NCI-H510A (cell line): ENCODE measurements at places on chromosomes 5 and 9.

DNA sequence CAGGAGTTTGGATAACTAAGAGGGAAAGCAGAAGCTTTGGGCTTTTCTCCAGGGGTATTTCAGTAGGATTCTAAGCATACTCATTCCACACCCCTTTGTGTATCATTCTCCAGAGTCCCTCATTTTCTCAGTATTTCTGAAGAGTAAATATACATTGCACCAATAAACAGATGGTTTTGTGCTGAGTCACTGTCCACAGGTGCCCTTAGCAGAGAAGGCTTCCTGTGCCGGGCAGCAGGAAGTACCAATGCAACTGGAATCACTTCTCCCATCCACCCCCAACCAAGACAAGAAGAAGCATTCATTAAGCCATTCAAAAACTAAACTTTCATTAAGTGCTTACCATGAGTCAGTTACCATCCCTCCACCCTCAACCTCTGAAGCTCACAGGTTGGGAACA lies 3.6 kb upstream of the CCNJL start:
- DNase-seq: peak; percentile 35

DNA sequence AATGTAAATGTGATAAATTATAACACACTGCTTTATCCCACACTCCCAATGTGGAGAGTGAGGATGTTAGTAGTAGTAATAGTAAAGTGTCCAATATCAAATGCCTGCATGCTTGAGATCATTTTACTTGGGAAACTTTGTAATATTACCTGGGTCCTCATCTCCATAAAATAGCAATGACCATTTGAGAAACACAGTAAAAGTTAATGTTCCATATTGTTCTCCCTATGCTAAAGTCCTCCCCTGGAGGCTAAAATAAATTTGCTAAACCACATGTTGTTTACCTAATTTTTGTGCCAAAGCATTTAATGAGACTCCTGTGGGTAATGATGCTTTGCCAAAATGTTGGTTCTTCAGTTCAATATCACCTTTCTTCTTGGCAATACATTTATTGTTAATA lies 291.2 kb downstream of the CDH10 start:
- no peak for DNase-seq

GRCh38 chr9:114248299-114248707 lies 74.6 kb upstream of the ORM1 start:
- DNase-seq: no peak

DNA sequence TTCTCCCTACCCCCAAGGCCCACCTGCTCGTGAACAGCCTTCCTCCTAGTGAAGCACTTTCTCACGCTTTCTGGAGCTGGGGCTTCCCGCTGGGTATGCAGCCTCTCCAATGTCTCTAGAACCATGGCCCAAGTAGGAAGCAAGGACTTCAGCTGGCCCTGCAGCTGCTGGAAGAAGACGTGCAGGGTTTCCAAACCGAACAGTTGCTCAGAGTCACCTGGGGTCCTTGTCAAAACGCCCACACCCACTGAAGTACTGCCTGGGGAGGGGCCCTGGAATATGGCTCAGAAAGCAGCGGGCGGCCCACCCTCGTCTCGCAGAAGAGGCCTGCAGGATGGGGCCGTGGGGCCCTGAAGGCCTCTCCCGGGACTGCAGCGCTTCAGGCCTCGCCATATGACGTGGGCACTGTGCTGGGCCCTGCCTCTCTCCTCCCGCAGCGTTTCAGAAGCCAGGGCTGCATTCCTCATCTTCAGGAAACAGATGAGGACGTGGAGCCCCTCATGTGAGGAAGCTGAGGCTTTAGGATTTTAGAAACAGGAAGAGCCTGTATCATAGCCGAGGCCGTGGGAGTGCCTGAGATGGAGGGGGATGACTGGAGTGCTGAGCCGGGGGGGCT lies 116.0 kb upstream of the LMX1B start:
- no peak for DNase-seq

- peak; percentile 65 for DNase-seq
These were observed 96.3 kb downstream of the GLDC start for GRCh38 chr9:6549106-6549800.

DNA sequence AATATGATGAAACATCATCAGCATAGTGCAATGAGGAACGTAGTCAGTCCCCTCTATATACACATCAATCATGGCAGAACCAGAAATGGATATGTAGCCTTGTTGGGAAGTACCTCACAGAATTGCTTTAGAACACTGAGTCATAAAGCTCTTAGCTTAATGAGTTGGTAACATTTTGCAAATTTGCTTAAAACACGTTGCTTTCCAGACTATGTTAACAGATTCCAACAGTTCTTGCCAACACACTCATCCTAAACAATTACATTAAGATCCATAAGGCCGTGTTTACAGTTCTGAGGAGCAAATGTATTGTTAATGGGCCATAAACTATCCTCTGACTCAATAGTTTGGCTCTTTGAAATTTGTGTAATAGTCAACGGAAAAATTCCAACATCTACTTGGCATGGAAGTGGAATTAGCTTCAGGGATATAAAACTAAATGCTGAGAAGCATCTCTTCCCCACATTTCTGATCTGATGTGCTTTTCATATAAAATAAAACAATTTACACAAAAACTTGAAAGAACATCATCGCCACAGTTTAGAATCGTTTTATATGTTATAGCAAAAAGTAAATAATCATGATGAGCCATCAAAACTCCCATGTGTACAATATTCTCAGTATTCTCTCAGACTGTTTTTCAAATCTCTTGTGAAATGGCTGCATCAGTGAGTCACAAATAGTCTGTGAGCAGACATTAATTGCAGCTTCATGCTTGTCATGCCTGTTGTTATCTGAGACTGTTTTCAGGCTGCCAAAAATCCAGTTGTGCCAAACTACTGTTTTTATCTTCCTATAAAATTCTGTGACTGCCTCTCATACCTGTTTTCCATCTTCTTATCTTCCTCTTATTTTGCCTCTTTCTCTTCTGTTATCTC lies 291.9 kb downstream of the COX7C start:
- DNase-seq: no peak

DNA sequence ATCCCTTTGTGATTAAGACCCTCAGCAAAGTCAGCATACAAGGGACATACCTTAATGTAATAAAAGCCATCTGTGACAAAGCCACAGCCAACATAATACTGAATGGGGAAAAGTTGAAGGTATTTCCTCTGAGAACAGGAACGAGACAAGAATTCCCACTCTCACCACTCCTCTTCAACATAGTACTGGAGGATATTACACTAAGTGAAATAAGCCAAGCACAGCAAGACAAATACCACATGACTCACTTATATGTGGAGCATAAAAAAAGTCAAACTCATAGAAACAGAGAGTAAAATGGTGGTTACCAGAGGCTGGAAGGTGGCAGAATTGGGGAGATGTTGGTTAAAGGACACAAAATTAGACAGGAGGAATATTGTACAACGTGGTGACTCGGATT lies 118.1 kb upstream of the NFIL3 start:
- no peak for DNase-seq

DNA sequence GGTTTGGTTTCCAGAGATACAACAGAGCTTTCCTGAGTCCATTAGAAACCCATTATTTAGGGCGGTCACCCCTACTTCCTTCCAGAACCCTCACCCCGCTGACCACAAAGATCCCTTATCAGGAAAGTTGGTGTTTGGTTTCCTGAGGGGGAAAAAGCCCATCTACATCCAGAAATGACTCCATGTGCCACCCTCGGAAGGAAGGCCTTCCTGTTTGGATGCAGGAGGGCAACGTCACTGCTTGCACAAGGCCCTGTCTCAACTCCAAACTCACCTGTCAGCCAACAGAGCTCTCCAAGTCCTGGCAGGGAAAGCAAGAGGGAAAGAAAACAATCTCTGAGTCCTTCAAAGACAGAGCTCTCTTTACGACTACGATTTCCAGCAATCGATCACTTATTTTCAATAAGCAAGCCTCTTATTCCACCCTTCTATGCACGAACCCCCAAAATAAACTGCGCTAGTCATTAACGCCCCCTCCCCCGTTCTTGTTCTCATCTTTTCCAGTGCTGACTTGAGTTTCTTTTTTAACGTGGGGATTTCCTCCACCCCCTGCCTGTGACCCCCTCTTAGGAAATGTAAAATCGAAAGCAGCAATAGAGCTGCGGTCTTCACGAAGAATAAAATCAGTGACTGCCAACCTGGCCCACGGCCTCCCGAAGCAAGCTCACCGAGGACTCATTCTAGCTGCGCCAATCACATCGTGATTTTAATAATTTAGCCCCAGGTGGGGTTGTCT lies 35.7 kb upstream of the NTNG2 start:
- peak; percentile 51 for DNase-seq

DNA sequence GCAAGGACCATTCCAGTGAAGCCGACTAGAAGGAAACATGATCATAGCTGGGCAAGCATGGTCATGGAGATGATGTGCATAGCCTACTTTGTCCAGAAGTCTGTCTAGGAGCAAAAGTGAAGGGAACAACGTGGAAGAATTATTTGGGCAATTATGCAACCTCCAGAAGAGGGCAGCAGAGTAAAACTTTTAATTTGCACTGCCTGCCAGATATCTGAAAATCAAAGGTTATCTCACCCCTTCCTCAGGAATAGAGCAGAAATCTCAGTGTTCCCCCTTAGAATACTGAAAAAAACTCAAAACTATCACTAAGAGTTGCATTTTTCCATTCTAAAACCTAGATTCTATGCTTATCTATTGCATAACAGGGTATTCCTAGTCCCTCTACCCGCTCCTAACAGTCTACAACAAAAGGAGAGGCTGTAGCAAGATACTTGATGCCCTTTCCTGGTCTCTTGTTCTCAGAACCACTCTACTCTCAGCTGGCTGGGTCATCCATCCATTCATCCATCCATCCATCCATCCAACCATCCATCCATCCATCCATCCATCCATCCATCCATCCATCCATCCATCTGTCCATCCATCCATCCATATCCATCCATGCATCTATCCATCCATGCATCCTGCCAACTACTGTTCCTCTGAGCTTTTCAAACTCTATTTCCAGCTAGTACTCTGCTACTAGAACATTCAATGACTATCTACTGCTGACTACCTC lies 8.4 kb upstream of the SETD9 start:
- DNase-seq: no peak

GRCh38 chr9:115015018-115015635 lies 84.7 kb upstream of the TNFSF8 start:
- no peak for DNase-seq

DNA sequence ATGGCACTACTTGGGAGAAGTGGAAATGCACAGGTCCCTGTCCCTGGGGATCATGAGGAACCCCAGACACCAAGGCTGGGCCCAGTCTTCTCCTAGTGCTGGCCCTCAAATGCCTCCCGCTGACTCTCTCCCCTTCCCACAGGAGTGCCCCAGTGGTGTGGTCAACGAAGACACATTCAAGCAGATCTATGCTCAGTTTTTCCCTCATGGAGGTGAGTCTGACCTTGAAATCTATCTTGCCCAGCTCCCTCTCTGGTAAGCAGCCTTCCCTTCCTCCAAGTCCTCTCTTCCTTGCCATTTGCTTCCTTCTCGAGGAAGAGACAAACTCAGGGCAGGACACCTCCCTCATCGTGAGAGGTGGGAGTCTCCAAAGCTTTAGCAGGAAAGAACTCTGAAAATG lies 63.3 kb upstream of the GABRP start:
- DNase-seq: no peak

DNA sequence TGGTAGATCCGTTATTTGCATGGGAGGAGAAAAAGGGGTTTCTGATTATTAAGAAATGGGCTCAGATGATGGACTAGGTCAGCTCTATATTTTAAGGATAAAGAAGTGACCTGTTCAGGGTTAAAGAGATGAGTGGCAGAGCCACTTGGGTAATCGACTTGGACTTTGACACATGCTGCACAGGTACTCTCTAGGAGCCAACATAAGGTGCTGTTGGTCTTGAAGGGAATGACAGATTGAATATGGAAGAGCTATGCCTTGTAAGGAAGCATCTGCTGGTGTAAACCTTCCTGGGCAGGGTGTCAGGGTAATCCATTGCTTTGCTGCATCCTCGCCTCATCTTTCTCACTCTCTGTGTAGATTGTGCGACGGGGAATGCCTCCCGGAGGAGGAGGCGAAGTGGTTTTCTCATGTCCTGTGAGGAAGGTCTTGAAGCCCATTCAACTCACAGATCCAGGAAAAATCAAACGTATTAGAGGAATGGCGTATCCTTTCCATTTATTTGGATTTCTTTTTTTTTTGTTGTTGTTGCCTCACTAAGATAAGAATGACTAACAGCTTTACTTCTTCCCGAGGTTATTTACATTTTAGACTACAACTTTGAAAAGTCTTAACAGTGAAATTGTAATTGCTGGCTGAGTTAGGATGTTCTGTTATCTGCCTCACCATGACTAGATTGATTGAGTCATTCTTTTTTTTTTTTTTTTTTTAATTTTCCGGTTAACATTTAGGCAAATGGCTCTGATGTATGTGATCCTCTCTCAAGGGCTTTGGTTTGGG lies 41.2 kb downstream of the RCL1 start:
- DNase-seq: no peak

- no peak for DNase-seq
These were observed 171.8 kb upstream of the PITX1 start for GRCh38 chr5:135205632-135206349.

DNA sequence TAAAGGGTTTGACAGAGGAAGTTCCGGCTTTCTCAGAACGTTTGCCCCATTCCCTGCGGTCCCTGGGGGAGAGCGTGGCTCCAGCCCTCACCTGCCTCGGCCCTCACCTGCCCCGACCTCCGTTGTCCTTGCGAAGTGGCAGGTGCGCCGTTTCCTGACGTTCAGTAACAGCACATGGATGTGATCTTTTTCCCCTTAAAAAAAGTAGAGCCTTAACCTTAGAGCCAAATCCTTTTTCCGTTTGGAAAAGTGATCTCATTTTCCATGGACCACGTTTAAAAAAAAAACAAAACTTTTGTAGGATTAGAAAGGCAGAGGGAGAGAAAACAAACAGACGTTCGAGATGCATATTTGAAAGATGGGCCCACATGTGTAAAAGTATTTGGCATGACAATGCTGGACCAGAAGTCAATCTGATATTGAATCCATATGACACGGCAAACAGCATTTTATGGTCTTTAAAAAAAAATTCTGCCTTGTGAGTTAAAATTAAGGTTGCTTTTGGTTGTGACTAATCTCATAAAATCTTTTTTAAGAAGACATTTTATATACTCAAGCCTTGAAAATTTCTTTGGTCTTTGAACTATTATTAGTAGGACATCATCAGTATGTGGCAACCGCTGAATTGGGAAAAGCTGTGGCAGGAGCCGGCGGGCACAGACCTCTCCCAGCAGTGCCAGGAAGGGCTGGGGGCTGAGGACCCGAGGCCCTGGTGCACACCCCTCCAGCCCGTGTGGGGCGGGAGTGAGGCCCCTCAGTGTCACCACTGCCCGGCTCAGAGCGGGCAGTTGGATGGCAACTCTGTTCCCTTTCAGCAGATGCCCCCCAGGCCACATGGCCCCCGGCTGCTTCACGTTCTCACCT lies 42.5 kb upstream of the EXOC3 start:
- DNase-seq: peak; percentile 95

GRCh38 chr5:72006361-72006760 lies 100.9 kb upstream of the MAP1B start:
- no peak for DNase-seq

GRCh38 chr9:126506361-126507317 lies 107.1 kb upstream of the LMX1B start:
- DNase-seq: no peak

DNA sequence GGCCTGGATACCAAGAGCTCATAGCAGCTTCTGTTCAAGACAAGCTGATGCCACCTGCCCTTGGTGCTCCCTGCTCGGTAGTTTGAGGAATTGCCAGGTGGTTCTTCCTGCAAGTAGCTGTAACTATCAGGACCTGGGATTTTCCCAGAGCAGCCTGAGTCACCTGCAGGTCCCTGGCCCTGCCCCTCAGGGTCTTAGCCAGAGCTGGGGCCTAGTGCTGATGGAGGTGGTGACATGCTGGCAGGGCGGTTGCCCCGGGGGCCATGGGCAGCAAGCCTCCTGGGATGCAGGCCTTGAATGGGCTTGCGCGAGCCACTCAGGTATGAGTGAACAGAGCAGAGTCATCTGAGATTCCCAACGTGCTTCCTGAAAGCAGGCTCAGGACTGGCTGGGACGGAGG lies 262.3 kb downstream of the HSPA4 start:
- DNase-seq: no peak
